Spinal cord (tissue), 10 donors: ENCODE measurements at places on chromosomes 7 and 10.
A peak's percentile ranks its signal among the peaks of the same experiment; 100 is the strongest.

DNA sequence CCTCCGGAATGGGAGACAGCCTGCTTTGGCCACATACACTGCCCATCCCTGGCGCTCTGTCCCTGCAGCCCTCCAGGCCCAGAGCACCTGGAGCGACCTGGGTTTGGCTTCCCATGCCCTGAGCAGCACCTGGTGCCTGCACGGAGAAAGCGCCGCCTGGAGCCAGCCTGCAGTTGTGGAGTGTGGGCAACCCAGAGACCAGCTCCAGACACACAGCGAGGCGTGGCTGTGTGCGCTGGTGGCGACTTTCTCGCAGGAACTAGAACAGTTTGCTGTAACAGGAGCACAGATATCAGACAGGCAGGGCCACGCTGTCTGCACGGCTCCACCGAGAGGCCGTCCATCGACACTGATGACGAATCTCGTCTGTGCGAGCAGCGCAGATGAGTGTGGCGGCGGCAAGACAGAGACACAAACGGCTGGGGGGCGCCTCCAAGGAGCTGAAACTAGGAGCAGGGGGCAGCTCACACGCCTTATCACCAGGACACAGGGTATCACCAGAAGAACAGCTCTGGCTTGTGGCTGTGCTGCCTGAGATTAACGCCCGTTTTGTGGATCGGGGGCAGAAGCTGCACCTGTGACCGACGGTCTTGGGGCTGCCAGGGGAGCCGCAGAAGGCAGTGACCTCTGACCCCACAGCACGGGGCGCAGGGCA is 275.3 kb downstream of the DNAJB6 start:
- DNase-seq = no peak

GRCh38 chr10:74500026-74500704 is 326.2 kb upstream of the KAT6B start:
- DNase-seq = no peak

DNA sequence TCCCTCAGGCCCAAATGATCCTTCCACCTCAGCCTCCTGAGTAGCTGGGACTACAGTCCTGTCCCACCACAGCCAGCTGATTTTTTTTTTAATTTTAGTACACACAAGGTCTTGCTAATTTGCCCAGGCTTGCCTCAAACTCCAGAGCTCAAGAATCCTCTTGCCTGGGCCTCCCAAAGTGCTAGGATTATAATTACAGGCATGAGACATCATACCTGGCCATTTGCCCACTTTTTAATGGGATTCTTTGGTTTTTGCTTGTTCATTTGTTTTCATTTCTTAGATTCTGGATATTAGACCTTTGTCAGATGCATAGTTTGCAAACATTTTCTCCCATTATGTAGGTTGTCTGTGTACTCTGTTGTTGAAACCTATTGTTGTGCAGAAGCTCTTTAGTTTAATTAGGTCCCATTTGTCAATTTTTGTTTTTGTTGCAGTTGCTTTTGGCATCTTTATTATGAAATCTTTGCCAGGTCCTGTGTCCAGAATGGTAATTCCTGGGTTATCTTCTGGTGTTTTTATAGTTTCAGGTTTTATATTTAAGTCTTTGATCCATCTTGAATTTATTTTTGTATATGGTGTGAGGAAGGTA is 95.2 kb downstream of the GLCCI1 start:
- DNase-seq = no peak

DNA sequence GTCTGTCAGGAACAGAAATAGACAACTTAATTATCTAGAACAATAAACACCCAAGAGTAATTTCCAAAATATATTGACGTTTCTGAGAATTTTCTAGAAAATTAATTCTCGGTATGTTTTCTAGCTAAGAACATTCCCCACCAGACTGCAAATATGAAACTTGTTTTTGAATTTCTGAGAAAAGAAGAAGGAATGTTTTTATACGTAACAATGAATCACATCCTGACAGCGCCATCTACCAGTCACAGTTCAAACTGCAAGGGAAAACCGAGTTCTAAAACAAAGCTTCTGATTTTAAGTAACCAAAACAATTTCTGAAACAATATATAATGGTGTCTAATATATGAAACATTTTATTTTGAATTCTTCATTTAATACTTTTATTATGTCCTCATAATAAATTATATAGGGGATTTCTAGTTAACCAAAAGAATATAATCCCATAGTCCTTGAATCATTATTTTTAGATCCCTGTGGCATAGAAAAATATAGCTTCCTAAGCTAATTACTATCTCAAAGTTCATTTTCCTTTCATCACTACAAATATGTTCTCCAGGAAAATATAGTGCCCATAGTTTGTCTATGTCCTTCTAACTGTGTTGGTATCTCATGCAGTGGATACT is 34.5 kb upstream of the MEOX2 start:
- DNase-seq = no peak

DNA sequence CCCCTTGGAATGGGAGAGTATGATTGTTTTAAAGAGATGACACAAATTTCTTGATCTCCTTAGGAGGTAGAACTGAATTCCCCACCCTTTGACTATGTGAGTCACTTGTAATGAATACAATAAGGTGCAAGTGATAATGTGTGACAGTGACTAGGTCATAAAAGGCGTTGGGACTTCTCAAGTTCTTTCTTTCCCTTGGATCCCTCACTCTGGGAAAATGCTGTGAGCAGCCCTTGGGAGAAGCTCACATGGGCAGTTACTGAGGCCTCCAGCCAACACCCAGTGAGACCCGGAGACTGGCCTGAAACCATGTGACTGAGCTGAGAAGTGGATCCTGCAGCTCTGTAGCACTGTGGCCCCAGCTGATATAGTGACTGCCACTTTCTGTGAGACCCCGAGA is 66.4 kb upstream of the FAM180A start:
- DNase-seq = no peak

- peak; percentile 69 for DNase-seq
These were observed 49.0 kb upstream of the NRBF2 start for GRCh38 chr10:63083904-63084689.

DNA sequence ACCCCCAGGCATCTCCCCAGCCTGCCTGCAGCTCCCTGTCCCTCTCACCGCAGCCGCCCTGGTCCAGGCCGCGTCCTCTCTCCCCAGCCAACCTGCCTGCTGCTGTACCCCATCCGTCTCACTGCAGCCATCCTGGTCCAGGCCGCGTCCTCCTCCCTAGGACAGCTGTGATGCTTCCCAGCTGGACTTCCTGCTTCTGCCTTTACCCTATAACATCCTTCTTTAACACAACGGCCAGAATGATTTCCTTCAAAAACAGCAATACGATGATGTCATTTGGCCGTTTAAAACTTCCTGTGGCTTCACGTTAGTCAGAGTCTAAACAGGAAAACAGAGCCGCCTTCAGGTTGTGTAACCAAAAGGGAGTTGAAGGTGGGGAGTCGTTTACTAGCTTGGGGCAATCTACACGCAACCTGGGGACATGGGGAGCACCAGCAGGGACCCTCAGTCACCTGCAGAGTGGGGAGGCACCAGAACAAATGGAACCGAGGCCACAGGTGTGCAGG is 32.2 kb upstream of the ZFAND2A start:
- DNase-seq = no peak

- no peak for DNase-seq
These were observed 68.5 kb downstream of the HK1 start for GRCh38 chr10:69346776-69347175.

DNA sequence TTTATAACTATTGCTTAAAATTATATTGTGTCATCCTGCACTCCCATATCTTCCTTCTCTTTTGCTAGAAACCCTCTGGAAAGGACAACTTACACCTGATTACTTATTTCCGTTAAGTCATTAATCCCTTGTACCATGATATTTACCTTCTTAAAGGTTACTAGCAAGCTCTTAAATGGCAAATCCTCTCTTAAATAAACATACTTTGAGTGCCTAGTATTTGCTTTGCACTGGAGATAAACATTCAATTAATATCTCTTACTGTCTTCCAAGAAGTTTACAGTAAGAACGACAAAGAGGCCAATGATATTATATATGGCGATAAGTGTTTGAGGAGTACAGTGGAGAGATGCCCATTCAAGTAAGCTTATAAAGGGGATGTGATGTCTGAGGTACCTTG is 278.3 kb downstream of the HGF start:
- DNase-seq = no peak

DNA sequence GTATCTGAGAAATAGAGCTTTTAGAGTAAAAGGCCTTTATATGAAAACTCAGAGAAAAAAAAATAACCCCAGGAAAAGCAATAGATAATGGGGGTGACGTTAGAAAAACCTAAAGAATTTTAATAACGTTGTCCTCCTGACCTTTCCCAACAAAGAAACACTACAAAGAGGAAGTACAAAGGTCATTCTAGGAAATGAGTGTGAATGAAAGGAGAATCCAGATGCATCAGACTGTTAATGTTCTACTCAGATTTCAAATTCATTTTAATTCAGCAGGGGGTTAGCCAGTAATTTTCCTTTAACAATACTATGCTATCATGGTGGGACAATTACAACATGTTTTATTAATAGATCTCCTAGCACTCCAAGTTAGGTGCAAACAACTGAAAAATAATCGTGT is 73.8 kb upstream of the CDK1 start:
- DNase-seq = no peak

- DNase-seq = no peak
These were observed 1.3 kb upstream of the EEF1AKMT2 start for GRCh38 chr10:124792998-124793352.

DNA sequence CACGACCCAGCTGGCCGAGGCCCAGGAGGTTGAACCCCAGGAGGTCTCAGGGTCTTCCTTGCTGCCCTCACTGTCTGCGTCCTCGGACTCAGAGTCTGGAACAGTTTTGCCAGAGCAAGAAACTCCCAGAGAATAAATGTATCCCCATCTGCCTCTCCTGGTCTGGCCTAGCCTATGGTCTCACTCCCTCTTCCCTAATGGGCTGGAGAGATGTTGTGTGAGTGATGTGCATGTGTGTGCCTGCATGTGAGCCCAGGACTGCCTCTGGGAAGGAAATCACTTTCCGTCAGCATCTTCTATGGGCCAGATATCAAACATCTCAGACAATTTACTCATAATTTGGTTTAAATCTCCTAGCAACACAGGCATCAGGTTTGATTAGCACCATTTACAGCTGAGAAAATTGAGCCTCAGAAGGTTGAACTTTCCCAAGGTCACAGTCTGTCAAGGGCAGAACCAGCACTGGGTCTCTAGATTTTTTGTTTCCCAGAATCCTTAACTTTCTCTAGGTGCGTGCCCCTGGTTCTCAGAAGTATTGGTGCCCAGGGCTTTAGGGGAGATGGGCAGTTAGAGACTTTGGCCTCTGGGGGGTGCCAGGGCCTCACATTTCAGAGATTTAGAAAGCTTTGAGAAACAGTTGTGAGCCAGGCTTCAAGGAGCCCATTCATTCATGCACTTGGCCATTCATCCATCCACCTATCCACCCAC is 4.9 kb downstream of the TMEM270 start:
- DNase-seq = peak; percentile 60

GRCh38 chr7:90988996-90989765 is 275.1 kb upstream of the FZD1 start:
- no peak for DNase-seq

- DNase-seq = no peak
These were observed 18.6 kb upstream of the DNAJB6 start for GRCh38 chr7:157318015-157318706.

DNA sequence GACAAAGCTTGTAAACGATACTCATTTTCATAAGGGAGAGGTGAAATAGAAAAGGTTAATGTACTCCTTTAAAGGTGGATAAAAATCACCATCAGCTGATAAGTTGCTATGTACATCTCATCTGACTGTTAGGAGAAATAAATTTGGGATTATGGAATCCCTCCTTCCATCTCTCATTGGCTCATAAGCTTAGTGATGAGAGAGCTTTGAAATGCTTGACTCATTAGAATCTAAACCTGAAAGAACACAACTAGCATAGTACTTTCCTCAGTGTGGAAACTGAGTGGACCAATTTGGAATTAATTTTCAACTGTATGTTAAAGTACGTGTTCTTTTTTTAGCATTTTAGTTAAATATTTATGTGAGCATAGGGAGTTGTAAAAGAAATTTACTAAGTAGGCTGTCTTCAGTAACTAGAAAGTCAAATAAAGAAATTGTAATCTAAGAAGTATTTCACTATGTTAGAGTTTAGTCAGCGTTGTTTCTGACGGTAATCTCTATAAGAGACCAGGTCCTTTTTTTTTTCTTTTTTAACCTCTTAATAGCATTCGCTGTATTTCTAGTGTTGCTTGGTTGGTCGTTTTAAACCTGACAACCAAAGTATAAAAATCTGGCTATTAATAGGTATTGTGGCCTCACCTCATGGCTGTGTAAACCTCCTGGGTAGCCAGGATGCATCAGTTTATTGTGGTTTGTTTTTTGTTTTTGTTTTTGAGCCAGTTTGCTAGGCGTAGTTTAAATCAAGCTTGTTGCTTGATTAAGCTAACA is 34.4 kb downstream of the FHIP2A start:
- DNase-seq = no peak

DNA sequence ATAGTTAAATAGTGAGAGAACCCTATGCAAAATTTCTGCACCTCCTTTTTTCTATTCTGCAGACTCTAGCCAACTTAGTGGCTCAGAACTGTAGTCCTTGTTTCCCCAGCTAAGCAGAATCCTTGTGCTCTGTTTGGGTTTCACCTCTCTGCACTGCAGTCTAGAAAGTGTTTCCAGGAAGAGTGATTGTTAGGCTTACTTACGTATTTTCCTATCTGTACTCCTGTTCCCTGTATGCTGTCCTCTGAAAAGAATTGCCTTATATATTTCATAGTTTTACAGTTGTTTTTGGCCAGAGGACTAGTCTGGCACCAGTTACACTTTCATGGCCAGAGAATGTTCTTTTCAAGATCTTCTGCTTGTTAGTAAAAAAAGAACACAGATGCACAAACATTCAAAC is 154.6 kb upstream of the POT1 start:
- DNase-seq = no peak

GRCh38 chr10:791639-792038 is 102.2 kb upstream of the DIP2C start:
- DNase-seq = no peak

GRCh38 chr10:9608602-9609001 is 1409.1 kb upstream of the CELF2 start:
- peak; percentile 17 for DNase-seq

DNA sequence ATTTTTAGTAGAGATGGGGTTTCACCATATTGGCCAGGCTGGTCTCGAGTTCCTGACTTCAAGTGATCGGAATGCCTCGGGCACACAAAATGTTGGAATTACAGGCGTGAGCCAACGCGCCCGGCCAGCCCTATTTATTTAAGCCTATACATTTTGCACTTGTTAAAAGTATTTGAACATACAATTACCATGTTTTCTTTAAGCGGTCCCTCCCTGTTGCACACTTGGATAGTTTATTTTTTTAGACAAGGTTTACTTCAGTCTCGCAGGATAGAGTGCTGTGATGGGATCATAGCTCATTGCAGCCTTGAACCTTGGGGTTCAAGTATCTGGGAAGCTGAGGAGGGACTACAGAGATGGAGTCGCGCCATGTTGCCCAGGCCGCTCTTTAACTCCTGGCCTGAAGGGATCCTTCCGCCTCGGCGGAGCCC is 35.7 kb upstream of the SRRM3 start:
- DNase-seq = no peak
